A172 (cell line): ENCODE measurements at places on chromosomes 7 and 10.

DNA sequence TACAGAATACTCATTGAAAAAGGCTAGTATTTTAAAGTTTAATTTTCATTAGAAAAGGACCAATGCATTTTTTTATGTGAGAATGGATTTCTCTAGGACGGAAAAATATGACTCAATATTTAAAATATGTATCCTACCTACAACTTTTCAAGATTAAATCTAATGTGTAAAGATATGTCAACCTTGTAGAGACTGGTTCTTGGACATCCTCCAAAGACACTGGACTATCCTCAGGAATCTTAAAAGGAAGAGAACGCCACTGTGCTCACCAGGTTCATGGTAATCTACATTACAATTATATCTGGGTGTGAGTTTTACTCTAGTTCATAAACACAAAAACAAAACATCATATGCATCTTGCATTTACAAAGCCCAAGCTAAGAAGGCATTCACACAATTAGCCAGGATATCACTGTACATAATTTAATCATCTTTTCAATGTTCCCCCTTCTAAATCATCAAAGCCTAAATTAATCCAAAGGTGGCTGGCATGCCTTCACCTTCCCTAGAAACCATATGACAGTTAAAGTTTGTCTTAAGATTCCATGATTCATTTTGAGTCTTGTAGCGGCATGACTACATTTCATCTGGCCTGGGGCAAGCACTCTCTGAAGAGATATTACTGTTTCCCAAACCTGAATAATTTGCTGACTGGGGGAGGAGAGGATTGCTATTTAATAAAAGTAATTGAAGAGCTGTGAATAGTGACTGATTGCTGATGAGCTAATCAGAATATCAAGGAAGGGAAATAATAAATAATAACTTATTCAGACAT is 12.0 kb downstream of the SGCE start:
- no peak for DNase-seq

- DNase-seq = peak; percentile 8
Measured at GRCh38 chr7:85025312-85025756, 161.5 kb downstream of the SEMA3D start.

DNA sequence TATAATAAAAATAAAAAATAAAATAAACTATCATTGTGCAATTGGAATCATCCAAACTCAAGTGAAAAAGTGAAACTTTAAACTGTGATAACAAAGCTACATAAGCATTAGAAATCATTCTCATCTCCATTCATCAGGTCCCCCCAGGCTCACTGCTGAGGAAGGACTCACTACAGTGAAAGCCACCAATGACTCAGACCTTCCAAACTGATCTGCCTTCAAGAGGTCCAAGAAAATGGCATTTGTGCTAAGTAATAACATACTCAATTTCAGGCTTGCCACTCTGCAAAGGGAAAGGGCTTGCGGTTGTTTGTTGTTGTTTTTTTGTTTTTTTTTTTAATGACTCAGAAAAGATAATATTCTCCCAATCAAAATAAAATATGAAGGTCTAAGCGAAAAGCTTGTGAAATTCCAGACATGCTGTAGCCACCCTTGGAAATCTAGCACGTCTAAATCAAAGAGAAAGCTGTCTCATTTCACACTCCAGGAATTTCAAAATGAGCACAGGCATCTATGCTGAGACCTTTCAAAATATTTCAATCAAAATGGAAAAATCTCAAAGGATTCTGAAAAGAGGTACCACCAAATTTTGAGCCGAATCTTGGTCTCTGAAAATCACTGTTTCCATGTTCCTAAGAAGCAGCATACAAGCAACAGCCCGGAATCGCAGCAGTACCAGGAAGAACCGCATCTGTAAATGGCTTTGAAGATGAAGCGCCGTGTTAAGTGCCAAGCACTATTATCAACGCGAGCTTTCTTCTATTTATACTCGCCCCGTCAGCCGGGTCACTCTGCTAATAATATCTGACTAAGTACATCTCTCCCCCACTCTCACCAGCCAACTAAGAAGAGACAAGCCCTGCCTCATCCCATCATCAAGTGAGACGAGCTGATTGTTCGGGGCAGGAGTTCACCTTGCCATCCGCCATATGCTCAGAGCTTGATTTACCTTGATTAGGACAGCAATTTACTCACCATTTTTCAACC is 13.5 kb downstream of the SFMBT2 start:
- DNase-seq = no peak

GRCh38 chr10:43132867-43133787 is 5.1 kb upstream of the CSGALNACT2 start:
- DNase-seq = no peak

DNA sequence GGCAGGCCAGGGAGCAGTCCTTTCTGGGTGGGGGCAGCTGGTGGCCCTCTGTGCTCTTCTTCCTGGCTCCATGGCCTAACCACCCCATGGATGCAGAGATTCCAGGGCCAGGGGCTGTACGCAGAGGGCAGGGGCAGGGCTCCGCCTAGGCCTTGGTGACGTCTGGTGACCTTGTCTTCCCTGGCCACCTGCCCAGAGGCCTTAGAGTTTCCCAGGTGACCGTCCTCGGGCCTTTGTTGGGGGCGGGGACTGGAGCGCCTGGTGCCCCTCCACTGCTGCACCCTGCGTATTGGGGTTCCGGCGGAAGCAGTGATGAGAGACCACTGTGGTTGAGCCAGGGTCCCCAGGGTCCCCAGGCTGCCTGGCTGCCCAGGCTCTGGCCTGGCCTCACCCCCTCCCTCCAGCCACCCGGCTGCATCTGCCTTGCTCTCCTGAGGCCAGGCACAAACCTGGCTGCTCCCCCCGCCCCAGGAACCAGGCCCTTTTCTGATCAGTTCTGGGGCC is 10.3 kb downstream of the PWWP2B start:
- DNase-seq = no peak

DNA sequence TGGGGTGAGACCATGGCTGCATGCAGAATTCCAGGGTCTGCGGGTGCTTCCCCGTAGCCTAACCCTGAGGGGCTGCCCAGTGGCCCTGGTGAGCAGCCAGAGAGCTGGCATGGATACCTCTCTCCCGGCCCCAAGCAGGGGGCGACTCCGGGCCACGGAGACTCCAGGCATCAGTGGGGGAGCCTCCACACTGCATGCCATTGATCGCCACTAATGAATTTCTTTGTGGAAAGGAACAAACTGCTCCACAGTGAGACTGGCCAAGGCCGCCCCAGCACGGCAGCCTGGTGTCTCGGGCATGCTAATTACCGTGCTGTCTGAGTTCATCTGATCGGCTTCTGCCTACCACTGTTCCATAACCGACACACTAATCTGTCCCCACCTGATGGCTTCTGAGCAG is 184.4 kb downstream of the GRID1 start:
- DNase-seq = no peak

DNA sequence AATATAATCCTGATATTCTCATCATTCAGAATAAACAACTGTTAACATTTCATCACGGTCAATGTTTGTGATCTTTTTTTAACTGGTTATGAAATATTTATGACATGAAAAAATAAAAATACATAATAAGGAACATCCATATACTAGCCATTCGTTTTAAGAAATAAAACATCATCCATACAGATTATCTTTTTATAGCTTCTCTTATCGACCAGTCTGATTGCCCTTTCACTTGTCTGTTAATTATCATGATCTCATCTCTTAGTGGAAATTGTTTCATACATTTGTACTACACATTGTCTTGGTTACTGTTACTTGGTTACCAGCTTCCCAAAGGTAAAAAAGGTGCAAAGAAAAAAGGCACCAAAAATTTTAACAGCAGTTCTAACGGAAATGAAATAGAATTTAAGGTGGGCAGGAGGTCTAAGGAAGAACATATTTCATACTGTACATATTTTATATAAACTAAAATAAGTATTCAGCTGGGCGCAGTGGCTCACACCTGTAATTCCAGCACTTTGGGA is 8.4 kb downstream of the ARHGAP21 start:
- no peak for DNase-seq

DNA sequence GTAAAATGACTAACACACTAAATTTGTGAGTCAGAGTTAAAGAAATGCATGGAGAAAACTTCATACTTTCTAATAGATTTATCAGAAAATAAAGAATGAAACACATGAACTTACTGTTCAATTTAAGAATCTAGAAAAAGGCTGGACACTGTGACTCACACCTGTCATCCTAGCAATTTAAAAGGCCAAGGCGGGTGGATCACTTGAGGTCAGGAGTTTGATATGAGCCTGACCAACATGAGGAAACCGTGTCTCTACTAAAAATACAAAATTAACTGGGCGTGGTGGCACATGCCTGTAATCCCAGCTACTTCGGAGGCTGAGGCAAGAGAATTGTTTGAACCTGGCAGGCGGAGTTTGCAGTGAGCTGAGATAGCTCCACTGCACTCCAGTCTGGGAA is 1106.2 kb upstream of the LRRN3 start:
- DNase-seq = peak; percentile 35
